ENCODE measurements at places on chromosomes 13 and 19.
A peak's percentile ranks its signal among the peaks of the same experiment; 100 is the strongest.

GRCh38 chr19:31312009-31312676 is 37.1 kb downstream of the TSHZ3 start:
- no peak for ATAC-seq

- no peak for ATAC-seq
Observed at GRCh38 chr19:8149261-8150094, at the start of gene FBN3. Gene FBN3 (minus strand): TSS chr19:8149592. CDS start chr19:8147480, 2,112 bp downstream.

DNA sequence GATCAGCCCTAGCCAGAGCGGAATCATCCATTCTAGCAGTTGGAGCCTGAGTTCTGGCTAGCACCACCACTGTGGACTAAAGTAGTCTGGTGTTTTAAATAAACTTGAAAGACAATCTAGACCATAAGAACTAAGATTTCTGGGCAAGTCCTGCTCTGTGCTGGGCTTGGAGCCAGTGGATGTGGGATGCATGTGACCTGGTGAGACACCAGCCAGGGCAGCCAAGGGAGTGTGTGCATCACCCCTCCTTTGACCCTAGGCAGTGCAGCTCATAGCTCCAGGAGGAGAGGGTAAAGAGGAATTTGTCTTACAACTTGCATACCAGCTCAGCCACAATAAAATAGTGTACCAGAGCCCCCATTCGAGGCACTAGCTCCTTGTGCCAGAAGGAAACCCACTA is 21.0 kb downstream of the ITGBL1 start:
- ATAC-seq, result no peak

DNA sequence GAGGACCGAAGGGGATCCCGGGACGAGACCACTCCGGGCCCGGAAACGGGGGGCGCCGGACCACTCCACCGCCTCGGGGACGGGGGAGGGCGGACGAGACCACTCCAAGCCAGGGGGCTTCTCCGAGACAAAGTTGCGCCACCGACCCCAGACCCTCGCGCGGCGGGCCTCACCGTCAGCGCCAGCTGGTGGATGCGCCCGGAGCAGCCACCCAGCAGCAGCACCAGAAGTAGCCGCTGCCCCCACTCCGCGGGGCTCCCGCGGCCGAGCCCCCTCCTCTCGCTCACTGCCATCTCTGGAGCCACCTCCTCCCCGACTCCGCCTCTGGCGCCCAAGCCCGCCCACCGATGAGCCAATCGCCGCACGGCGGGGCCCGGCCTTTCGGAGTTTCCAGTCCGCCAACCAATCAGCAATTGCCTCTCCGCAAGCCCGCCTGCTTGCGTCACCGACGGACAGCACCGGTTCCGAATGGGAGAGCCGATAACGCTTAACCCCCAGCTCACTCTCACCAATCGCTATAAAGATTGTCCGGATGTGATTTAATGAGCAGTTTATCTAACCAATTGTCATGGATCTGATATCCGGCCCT is at the start of gene GPR108:
Gene GPR108, minus strand, starts transcription at position 297 of the 589 bp plus-strand sequence. Its CDS starts 4 bp downstream, at position 293.
- peak; percentile 77 for ATAC-seq

DNA sequence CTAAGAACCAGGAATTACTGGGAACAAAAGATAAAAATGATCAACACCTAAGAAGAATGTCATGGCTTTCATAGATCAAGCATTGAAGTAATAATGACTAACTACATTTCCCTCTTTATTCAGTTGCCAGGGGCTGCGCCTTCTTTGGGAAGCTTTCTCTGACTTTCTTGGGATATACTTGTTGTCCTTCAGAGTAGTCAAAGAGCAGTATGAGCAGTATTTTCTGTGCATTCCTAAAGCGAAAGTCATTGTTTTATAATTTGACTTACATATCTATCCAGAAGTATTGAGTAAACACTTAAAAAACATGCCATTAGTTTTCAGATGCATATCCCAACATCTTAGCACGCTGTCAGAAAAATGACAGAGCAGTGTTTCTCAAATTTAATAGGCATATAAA is 2412.4 kb downstream of the PCDH9 start:
- ATAC-seq, result no peak

GRCh38 chr19:35495107-35496064 is 5.1 kb upstream of the KRTDAP start:
- ATAC-seq, result peak; percentile 88

DNA sequence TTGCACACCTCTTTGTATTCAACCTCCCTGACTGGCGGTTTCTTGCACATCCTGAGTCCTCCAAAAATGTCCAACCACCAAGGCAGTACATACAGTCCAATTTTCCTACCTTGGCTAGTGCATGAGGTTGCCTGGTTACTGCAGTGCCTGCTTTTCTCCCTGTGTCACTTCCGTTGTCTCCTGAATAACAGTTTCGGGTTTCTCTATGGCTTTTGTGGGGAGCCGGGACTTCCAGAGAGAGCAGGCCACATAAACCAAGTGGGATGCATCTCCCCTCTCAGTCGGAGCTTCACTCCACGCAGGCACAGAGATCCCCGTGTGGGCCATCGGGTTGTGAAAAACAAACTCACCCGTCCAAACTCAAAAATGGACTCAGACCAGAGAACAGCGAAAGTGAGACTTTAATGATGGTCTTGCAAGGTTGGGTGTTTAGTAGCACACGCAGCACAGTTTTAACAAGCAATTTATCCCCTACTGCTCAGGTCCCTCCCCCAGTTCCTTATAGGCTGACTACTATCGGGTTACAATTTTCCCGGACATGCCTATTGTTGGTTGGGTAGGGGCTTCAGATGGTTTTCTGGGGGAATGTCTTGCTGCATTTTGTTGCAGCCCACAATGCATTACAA is 173.1 kb downstream of the POU4F1 start:
- no peak for ATAC-seq

DNA sequence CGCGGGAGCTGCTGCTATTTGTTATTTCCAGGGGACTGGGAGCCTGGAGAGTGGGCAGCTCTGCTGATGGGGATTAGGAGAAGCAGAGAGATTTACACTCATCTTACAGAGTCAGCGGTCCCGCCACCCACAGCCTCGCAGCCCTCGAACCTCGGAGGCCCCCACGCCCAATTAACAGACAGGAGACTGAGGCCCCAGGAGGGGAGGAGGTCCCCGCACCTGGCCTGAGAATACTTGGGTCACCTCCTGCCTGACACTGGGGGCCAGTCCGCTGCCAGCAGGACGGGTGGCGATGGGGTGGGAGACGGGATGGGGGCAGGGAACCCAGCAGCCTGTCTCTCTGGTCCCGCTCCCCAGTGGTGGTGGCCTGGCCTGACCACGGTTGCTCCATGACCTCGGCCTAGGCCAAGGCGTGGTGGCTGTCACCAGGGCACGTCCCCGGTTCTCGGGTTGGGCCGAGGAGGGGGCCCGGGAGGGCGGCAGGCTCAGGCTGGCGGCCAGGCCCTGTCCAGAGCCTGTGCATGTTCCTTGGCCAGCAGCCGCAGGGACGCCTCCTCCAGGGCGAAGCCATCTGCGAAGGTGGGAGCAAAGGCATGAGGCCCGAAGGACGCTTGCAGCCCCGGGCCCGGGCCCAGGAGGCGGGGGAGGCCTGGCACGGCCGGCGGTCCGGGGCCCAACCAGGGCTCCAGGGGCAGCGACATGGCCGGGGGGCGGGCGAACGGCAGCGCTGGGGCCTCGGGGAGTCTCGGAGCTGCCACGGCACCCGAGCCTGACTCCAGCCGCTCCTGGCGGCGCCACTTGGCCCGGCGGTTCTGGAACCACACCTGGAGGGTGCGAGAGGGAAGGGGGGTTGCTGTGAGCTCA is 1.7 kb downstream of the RAX2 start:
- no peak for ATAC-seq

All from esophagus mucosa (tissue), 1 donor.